ENCODE measurements at places on chromosomes 16 and 17. TPM values are rescaled to one million over a fixed set of nuclear protein-coding genes. Genes with fewer than 3 reads are reported as not detected.

- peaks cover 16% of the 10 kb centered on the region for H3K4me1 ChIP-seq
- H3K27ac ChIP-seq, result no peak overlapping the region
- peak overlapping the region; percentile 74 for H3K4me3 ChIP-seq
- DNase-seq, result no peak
- no peaks in the 10 kb centered on the region for H3K36me3 ChIP-seq
Measured at GRCh38 chr17:47252766-47253512, 688 bp upstream of the ITGB3 start.

DNA sequence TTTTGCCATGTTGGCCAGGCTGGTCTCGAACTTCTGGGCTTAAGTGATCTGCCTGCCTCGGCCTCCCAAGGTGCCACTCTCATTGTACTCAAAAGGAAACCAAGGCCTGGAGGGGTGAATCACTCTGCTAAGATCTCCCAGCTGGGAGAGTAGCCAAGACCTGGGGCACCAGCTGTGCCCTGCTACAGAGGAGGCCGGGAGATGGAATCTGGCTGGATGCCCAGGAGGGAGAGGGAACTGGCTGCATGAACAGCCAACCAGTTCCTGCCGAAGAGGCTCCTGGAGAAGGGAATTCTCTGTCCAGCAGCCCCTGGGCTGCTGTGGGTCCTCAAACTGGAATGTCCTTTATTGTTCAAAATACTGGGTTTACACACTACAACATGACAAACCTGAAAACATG lies 238.7 kb upstream of the CIBAR2 start:
- H3K27me3 ChIP-seq, result peaks cover 23% of the 10 kb centered on the region
- no peak overlapping the region for H3K27ac ChIP-seq
- H3K4me3 ChIP-seq, result no peak overlapping the region
- no peak for DNase-seq
- no peaks in the 10 kb centered on the region for H3K36me3 ChIP-seq

DNA sequence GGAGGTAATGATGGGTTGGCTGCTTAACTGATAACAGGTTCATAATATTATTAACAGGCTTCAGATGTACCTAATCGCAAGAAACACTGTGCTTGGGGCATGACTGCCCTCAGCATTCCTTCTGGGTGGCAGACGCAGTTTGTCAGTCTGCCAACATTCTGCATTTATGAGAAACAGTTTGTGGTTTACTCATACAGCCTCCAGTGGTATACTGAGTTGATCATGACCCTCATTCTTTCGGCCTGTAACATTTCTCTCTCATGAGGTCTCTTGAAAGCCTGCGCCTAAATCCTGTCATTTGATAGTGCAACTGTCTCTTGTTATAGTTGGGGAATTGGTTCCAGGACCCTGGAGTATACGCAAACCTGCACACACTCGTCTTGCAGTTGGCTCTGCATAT lies 4.9 kb upstream of the RUSF1 start:
- DNase-seq, result no peak
- H3K27ac ChIP-seq, result no peak overlapping the region
- peaks cover 7% of the 10 kb centered on the region for H3K36me3 ChIP-seq
- no peak overlapping the region for H3K4me3 ChIP-seq
- H3K4me1 ChIP-seq, result peaks cover 19% of the 10 kb centered on the region

MT1X gene
- 66.3 TPM for total RNA-seq

GRCh38 chr16:31072540-31073141 lies 1.4 kb downstream of the ZNF668 start:
- peak overlapping the region; percentile 92 for H3K27ac ChIP-seq
- H3K4me1 ChIP-seq, result peaks cover 30% of the 10 kb centered on the region
- peak overlapping the region; percentile 98 for H3K4me3 ChIP-seq
- H3K36me3 ChIP-seq, result peaks cover 13% of the 10 kb centered on the region
- DNase-seq, result no peak
- no peaks in the 10 kb centered on the region for H3K27me3 ChIP-seq

GRCh38 chr17:41678411-41678906 lies 10.2 kb upstream of the EIF1 start:
- H3K27ac ChIP-seq, result peak overlapping the region; percentile 94
- H3K4me3 ChIP-seq, result peak overlapping the region; percentile 90
- DNase-seq, result no peak
- peaks cover 37% of the 10 kb centered on the region for H3K4me1 ChIP-seq
- H3K36me3 ChIP-seq, result no peaks in the 10 kb centered on the region

DNA sequence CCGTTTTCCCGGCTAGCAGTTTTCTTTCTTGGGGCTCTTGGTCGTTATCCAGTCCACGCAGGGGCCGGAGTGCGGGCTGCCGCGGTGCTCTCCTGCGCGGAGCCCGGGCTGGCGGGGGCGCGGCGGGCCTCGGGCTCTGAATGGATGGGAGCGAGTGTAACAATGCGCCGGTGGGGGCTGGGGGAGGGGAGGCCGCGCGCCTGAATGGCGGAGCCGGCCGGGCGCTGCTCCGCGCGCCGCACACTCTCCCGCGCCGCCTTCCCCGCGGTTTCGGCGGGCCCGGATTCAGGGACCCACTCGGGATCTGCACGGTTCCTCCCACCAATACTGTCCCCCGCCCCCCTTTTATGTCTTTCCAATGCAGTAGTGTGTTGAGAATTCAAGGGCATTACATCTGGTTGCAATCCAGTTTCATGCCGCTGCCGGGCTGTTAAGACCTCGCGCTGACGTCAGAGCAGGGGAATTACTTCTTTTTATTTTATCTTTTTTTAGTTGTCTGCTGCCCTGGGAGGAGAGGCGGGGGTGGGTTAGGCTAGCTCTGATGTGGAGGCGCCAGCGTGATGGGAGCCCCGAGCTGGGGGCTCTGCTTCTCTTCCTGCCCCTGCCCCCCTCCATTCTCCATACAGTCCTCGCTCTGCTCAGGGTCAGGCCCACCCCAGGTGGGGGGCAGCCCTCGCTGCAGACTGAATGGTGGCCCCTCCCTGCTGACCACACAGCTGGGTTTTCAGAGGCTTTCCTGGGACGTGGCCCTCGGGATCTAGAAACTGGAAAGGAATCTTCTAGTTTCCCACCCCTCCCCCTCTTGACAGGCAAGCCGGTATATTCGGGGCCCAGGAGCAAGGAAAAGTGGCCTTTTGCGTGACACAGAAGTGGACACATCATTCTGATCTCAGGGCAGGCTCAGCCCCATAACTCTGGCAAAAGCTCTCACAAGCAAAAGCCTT lies 1.8 kb downstream of the RAI1 start:
- H3K27me3 ChIP-seq, result no peaks in the 10 kb centered on the region
- peaks cover 29% of the 10 kb centered on the region for H3K4me1 ChIP-seq
- DNase-seq, result no peak
- peak overlapping the region; percentile 89 for H3K27ac ChIP-seq
- H3K36me3 ChIP-seq, result no peaks in the 10 kb centered on the region

MT1M gene
- total RNA-seq, result not detected

ANKRD40CL gene
- total RNA-seq, result not detected

Data from natural killer cell treated with Interleukin-12 subunit alpha and Interleukin-12 subunit beta and Interleukin-15 and Interleukin-18, amount 100 ng/mL, for 72 hours (primary cell).